ENCODE measurements at places on chromosomes 7 and 10.

GRCh38 chr10:3963191-3963673 lies 178.2 kb upstream of the KLF6 start:
- peak; percentile 16 for DNase-seq

GRCh38 chr7:75823198-75823910 lies 9.7 kb upstream of the CCL24 start:
- DNase-seq: no peak

- DNase-seq: no peak
Observed at GRCh38 chr10:131954356-131954965, 27.3 kb downstream of the BNIP3 start.

DNA sequence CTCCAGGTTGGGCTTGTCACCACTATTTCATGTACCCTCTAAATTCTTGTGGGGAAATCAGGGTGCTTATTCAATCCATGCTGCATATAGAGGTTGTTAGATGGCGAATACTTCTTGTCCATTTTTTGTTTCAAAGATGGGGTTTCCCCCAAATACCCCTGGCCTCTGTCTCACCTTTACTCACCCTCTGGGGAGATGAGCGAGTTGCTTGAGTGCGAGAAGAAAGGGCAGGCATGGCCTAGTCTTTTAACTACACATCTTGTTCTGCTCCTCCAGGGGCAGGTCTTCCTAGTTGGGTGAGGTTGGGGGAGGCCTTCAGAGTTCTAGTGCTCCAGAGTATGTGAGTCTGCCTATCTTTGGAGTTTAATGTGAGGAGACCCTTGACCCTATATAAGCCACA lies 46.2 kb downstream of the HHEX start:
- DNase-seq: no peak

DNA sequence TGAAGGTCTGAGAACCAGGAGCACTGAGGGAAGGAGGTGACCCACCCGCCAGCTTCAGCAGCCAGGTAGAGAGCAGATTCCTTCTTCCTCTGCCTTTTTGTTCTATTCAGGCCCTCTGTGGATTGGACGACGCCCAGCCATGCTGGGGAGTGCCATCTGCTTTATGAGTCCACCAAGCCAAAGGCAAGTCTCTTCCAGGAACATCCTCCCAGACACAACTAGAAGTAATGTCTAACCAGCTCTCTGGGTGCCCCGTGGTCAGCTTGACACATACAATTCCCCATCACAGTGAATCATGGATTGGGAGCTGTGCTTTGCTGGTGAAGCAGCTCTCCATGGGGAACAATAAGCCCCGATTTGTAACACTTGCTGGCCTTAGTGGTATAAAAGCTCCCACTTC lies 125.2 kb downstream of the CCDC3 start:
- no peak for DNase-seq

GRCh38 chr10:95397747-95398146 lies 106.9 kb upstream of the PDLIM1 start:
- no peak for DNase-seq

- no peak for DNase-seq
Observed at GRCh38 chr7:112654322-112655216, 135.6 kb downstream of the TMEM168 start.

DNA sequence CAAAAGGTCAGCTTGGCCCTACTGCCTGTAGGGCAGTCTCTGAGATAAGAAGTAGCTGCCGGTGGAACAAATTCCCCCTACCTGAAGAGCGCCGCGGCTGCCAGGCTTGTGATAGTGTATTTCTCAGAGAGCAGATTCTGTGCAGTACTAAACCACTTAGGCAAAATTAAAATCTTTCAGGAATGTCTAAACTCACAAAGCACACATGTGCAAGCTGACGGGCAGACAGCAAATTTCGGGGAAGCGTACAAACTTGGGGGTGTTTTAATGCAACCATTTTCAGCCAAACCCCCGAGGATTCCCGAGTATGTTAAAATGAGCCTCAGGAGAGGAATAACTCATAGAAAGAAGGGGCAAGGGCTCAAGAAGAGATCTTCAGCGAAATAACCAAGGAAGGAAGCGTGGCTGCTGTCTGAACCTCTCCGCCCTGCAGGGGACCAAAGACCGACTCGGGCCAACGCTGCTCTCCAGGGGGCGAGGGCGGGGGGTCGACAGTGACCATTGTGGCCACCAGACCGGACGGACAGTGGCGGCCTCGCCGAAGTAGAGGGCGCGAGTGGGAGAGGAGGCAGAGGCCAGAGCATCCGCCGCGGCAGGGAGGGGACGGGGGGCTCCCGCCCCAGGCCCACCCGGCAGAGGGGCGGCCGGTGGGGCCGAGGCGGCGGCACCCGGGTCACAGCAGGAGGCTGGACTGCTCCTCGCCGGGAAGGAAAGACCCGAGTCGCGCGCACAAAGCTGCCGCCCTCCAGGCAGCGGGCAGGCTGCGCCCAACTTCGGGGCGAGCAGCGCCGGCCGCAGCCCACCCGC lies 819 bp downstream of the HYCC1 start:
- DNase-seq: no peak

DNA sequence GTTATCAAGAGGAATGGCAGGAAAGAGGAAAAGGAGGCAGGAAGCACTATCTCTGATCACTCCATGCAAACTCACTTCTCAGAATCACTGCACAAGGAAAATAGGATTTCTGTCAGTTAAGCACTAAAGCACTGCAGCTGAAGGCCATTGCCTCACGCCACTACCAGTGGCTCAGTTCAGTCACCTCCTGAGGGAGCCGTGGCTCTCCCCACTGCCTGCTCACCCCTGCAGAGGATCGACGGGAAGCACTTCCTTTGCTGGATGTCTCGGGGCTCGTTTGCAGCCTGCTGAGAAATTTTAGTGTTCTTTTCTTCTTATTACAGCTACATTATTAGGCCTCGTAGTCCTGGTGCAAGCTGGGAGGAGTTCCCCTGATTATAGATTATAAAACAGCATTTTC lies 90.1 kb upstream of the ADCY1 start:
- DNase-seq: no peak

Measured in NCI-H774 (cell line).